ENCODE measurements at places on chromosomes 7 and 10.

- DNase-seq, result peak; percentile 33
Observed at GRCh38 chr10:93080350-93081046, 6.8 kb downstream of the CYP26A1 start.

GRCh38 chr10:133324857-133325260, 11.8 kb downstream of the CALY start:
- DNase-seq, result no peak

- no peak for DNase-seq
Observed at GRCh38 chr7:149838992-149839408, 825 bp downstream of the ZNF862 start.

GRCh38 chr7:27689150-27689549, 26.5 kb upstream of the HIBADH start:
- DNase-seq, result no peak

DNA sequence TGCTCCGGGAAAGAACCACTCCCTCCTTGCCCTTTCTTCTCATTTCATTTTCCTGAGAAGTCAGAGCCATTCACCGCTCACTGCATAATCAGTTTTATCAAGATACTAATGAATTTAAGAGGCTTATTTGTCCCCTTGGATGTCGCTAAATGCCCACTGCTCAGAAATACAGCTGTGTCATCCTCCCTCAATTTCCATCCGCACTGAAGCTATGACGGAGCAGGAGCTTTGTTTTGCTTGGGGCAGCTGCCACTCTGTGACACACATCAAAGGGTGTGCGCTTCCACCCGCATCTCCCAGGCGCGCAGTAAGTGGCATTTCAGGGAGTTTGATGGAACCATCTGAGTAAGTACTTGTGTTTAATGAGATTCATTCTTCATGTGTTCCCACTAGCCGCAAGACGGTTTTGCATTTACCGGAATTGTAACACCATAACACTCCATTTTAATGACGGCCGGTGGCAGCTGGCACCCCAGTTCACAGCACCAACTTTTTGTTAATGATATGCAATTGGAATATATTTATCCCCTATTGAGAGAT, 103.8 kb upstream of the PARD3 start:
- no peak for DNase-seq

DNA sequence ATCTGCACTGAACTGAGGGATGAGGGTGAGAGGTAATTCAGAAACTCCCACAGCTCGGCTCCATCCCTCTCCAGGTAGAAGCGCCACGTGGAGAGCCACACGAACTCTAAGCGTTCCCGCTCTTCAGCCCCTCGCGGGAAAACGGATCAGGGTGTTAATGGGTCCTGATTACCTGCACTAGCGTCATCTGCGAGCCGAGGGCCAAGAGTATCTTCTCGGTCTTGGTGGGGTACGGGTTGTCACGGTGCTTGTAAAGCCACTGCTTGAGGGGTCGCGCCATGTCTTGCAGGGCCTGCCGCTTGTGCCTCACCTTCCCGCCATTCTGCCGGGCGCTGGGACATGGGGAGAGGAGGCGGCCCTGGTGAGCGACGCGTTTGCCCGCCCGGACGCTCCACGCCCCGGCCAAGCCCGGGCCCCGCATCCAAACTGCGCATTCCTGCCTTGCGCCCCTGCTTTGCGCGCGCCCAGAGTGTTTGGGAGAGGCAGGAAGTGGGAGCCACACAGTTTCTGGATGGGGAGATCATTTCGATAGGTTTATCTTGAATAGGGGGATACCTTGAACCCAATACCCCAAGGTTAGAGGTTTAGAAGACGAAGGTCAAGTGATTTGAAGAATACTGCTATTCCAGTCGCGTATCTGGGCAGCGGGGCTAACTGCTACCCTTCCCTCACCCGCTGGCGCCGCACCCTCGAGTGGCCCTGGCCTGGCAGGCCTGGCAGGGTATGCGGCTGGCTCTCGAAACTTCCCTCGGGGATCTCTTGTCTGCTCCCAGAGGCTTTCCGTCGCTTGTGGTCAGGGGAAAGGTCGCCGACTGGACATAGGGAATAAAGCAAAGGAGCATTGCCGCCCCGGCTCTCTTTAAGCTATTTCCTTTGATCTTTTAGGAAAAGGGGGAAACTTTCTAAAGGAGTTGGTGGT, 4.2 kb downstream of the MKX start:
- DNase-seq, result no peak

- DNase-seq, result no peak
Observed at GRCh38 chr7:142753366-142753765, 4.1 kb downstream of the PRSS1 start.

GRCh38 chr7:39085590-39086049, 107.9 kb downstream of the POU6F2 start:
- no peak for DNase-seq

DNA sequence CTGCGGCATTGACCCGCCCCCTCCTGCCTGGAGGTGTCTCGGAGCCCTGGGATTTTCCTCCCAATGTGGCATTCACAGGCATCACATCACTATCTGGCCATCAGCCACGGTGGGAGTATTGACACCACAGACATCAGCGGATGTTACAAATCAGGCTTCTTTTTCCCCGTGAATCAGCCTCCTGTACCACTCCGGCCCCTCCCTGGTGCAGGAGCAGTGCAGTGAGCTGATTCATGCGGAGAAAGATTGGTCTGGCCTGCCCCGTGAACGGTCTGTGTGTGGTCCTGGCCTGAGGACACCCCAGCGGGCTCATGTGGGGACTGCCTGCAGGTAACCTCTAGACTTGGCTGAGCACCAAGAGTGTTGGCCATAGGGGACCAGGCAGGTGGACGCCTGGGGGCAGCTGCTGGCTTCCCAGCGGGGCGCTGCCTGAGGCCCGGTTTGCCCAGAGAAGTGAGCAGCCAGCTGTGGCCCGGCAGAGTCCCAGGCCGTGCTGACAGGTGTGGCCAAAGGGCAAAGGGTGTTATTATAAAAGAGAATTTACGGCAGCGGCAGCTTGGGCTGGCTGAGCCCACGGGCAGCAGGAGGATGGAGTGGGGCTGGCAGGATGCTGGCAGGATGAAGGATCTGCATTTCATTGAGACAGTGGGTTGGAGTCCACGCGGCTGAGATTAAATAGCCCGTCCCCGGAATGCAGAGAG, 32.1 kb upstream of the GNA12 start:
- DNase-seq, result no peak

GRCh38 chr10:91023700-91024398, 103.0 kb upstream of the ANKRD1 start:
- DNase-seq, result no peak

GRCh38 chr7:41478187-41478586, 224.7 kb downstream of the INHBA start:
- DNase-seq, result no peak

DNA sequence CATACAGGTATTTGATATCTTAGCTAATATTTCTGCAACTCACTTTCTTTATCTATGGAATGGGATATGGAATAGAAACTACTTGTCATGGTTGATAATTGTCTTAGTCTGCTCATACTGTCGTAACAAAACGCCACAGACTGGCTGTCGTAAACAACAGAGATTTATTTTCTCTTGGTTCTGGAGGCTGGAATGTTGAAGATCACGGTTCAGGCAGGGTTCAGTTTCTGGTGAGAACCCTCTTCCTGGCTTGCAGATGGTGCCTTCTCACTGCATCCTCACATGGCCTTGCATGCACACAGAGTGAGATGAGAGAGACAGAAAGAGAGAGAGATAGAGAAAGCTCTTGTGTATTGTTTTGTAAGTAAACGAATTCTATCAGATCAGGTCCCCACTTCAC, 332.7 kb upstream of the MAGI2 start:
- DNase-seq, result no peak

DNA sequence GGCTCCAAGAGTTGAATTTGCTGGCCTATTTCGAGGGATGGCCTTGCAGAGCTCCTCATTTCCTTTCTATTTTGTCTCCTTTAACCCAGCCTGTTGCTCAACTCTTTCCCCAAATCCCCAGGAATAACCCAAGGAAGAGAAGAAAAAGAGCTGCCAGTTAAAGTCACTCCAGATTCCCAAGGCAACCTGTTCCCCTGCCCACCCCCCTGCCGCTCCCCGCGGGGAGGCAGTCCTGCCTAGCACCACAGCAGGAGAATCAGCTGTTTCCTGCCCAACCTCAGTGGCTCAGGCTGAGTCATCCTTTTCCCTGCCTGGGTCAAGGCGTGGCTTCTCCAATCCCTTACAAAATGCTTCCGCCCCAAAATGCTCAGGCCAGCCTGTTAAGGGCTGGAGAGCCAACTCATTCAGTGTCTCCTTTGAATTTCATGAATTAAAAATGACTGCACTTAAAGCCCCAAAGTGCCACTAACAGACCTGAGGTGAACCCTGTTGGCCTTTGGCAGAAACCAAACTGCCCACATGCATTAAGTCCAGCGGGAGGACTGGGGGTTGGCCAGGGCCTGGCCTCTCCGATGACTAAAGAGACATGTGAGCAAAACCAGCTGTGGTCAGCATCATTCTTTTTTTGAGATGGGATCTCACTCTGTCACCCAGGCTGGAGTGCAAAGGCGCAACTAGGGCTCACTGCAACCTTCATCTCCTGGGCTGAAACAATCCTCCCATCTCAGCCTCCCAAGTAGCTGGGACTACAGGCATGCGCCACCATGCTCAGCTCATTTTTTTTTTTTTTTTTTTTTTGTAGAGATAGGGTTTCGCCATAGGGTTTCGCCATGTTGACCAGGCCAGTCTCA, 83.2 kb upstream of the KIF5B start:
- DNase-seq, result no peak

- DNase-seq, result no peak
Observed at GRCh38 chr10:27072436-27073114, 27.7 kb downstream of the ANKRD26 start.

GRCh38 chr7:18320971-18321567, 174.5 kb upstream of the HDAC9 start:
- DNase-seq, result no peak

- DNase-seq, result no peak
Observed at GRCh38 chr10:123792248-123792978, 99.2 kb downstream of the CPXM2 start.

- DNase-seq, result no peak
Observed at GRCh38 chr7:50647286-50647980, 82.2 kb upstream of the DDC start.

- DNase-seq, result no peak
Observed at GRCh38 chr7:90592033-90592432, 4.1 kb upstream of the CDK14 start.

GRCh38 chr10:79185796-79186374, 117.1 kb downstream of the ZMIZ1 start:
- DNase-seq, result no peak

DNA sequence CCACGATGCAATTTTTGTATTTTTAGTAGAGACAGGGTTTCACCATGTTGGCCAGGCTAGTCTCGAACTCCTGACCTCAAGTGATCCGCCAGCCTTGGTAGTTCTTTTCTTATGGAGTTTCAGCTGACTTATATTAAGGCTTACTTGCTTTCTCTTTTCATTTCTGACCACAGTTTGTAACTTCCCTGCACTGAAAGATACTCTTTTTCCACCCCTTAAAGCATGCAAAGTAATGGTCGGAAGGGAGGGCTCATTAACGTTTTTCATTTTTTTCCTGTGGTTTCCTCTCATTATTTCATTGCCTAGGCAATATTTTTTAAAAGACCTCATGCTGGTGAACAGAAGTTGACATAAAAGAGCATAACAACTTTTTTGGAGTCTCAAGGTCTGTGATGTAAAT, 27.0 kb downstream of the ADRB1 start:
- no peak for DNase-seq

- no peak for DNase-seq
Observed at GRCh38 chr7:103630318-103630717, 184.3 kb upstream of the SLC26A5 start.

- no peak for DNase-seq
Observed at GRCh38 chr10:85786401-85786899, 580.1 kb downstream of the GRID1 start.

- DNase-seq, result no peak
Observed at GRCh38 chr10:120971671-120972070, 120.5 kb downstream of the WDR11 start.

DNA sequence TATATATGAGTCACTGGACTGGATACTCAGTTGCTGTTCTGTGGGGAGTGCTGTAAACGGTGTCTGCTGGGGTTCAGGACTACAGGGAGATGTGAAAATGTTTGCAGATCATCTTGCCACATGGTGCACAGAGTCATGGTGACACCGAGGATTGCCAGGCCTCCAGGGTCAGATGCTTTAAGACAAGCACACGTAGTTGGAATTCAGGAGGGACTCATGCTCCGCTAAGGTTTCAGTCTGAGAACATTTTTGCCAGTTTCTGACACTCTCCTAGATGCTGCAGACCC, 211.3 kb downstream of the CXCL12 start:
- no peak for DNase-seq

- DNase-seq, result no peak
Observed at GRCh38 chr7:131455001-131455400, 101.4 kb downstream of the PODXL start.

DNA sequence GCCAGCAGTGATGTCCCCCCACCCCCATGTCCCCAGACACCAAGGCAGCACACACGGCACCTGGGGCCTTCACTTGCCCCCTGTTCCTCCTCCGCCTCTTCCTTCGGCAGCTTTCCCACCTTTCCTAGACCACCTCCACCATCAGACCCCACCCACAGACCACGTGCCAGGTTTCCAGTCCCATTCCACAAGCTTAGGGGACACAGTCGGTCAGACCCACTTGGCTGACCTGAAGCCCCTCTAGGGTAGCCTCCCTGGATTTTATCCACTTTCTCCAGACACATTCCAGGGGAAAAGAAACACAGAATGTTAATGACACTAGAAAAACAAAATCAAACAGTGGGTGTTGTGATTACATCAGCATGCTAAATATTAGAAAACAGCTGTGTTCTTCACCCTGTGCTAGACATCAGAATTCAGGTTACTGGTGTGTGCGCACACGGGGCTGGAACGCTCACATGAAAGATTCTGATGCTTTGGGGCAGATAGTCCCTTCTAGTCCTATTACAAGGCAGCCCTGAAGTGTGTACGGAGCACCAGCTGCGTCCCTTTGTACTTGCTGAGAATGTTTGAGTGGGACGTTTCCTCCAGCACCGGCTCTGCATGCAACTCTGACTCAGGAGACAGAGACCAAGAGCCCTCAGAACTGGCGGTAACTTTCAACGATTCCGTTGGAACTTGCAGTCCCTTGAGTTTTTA, 75.5 kb upstream of the PPP2R2D start:
- DNase-seq, result no peak

- no peak for DNase-seq
Observed at GRCh38 chr10:43715334-43715733, 66.7 kb upstream of the ZNF32 start.

- DNase-seq, result no peak
Observed at GRCh38 chr10:120598386-120598785, 141.4 kb downstream of the PLPP4 start.

GRCh38 chr10:124508907-124509454, 47.4 kb downstream of the LHPP start:
- no peak for DNase-seq

GRCh38 chr7:24652251-24652939, 79.1 kb downstream of the PALS2 start:
- DNase-seq, result no peak

All from T-helper 2 cell (primary cell).